Uterus (tissue), 4 donors: ENCODE measurements at places on chromosomes 7 and 10. TPM values are rescaled to one million over a fixed set of nuclear protein-coding genes. Genes with fewer than 3 reads are reported as not detected.

DNA sequence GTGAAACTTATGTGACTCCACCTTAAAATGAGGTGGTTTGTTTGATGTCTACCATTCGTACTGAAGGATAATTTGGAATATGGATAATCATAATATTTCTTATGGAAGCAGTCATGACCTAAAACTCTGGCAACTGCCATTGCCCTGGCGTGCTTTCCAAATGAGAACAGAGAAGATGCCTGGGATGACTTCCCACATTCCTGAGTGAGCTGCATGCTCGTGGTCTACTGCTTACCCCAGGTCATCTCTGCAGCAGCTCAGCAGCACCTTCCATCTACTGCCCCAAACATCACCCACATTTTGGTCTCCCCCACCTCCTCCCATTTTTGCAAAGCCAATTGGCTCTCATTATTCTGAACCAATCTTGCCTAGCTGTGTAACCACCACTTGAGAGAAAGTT lies 40.1 kb downstream of the LYZL1 start:
- DNase-seq: peak; percentile 31

DNA sequence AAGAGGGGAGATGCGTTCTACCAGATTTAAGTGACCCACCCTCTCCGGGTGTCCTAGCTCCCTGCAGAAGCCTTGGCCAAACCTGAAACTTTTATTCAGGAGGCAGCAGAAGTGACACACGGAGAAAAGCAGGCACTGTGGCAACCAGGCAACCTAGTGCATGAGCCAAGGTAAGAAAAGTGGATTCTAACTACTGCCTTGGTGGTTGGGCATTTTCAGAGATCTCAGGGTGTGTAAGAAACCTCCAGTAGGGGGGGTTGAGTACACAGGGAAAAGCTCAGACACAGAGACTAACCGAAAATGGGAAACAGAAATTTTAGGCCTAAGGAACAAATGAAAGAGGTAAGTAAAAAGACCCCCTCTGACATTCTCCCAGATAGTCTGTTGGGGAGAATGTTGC lies 645.7 kb downstream of the ANKRD7 start:
- DNase-seq: no peak

DNA sequence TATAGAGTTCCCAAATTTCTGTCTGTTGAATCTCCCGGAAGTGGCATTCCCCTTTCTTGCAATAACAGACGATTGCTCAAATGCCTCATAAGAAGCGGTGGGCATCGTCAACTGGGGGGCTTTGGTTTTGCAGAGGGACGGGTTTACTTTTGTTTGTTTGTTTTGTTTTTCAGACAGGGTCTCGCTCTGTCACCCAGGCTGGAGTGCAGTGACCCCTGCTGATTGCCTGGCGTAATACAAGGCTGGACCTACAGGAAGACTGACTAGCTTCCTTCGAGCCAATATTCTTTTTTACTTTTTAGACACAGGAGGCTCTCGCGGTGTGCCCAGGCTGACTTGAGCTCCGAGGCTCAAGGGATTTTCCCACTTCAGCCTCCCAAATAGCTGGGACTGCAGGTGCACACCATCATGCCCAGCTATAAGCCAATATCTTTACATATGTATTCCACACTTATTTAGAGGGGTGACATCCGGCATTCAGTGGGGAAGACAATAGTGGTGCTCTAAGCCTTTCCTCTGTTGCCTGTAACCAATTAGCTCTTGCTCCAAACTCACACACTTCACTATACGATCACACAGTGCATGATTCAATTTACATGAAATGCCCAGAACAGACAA lies 58.1 kb downstream of the FHIP2A start:
- no peak for DNase-seq

DNA sequence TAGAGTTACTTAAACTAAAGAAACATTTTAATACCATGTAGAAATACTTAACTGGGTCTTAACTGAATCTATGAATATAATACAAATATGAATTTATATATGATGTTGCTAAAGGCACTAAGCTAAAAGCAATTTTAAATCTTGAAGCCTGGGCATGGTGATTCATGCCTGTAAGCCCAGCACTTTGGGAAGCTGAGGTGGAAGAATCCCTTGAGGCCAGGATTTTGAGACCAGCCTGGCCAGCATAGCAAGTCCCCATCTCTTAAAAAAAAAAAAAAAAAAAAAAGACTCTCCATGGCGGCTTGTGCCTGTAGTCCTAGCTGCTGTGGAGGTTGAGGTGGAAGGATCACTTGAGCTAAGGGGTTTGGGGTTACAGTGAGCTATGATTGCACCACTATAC lies 95.3 kb downstream of the CCSER2 start:
- no peak for DNase-seq

DNA sequence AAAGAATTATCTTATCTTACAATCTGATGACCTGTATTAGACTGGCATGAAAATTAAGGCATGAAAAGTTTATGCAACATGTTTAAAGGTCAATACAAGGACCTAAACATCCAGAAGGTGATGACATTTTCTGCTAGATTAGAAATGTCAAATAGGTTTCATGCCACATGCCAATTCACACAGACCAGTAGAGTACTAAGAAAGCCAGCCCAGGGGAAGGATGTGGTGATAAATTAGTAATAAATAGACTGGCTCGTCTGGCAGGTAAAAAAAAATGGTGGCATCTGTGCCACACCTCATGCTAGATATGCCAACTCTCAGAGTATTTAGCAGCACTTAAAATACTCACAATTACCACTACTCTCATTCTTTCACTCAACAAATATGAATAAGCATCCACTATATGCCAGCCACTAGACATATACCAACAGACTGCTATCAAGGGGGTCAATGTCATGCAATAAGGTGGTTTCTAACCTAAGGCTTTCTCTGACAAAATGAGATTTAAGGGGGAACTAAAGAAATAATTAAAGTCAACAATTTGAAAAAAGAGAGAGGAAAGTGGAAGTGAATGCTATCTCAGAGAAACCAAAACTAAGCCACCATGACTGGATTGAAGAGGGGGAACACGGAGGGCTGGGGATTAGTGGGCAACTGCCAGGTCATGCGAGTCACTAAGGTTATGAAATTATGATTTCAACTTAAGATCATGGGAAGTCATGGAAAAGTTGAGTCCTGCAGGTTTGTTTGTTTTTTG lies 83.5 kb downstream of the SGMS1 start:
- no peak for DNase-seq

- peak; percentile 68 for DNase-seq
Measured at GRCh38 chr10:72274730-72275350, 1.1 kb downstream of the DDIT4 start.

DNA sequence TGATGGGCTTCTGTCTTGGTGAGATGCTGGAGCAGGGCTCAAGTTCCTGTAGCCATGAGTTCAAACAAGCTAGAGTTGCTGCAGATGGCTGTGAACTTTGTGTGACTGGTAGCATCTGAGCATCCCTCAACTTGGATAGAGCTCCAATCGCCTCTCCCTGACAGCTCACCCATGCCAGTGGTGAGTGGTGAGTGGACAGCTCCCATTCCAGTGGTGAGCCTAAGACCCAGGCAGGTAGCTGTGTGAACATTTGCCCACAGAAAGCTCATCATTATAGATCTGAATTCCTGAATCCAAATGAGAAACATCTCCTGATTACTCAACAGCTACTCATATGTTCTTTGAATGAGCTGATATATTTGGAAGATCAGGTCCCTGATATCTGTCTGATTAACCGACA lies 25.3 kb downstream of the STEAP1B start:
- no peak for DNase-seq

DNA sequence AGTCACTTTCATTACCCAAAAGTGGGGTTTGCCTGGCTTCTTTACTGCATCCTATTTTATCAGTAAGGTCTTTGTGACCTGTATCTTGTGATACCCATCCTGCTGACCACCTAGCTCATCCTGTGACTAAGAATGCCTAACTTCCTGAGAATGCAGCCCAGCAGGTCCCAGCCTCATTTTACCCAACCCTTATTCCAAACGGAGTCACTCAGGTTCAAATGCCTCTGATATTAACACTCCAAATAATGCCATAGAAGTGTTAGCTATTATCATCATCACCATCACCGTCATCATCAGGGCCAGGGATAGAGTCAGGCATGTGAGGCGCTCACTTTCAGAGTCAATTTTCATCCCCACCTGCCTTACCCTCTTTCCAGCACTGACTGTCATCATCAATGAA lies 85.5 kb downstream of the SLC16A9 start:
- no peak for DNase-seq

GRCh38 chr7:116948934-116949333 lies 4.4 kb upstream of the ST7 start:
- no peak for DNase-seq

- no peak for DNase-seq
Measured at GRCh38 chr10:76354212-76354738, 922.9 kb downstream of the LRMDA start.

DNA sequence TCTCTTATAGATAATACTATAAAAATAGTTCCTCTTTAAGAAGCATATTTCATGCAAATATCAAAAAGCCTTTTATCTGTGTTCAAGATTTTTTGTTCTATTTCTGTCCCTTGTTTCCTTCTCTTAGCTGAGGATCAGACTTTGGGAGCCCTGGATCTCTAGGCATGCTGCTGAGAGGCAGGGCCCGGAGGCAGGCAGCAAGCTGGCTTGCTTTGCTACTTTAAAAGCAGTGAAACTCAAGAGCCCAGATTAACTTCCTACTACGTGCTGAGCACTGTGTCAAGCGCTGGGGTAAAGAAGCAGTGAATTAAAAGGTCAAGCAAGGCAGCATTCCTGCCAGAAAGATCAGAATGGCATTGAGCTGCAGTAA lies 31.0 kb upstream of the ARID5B start:
- DNase-seq: no peak

DNA sequence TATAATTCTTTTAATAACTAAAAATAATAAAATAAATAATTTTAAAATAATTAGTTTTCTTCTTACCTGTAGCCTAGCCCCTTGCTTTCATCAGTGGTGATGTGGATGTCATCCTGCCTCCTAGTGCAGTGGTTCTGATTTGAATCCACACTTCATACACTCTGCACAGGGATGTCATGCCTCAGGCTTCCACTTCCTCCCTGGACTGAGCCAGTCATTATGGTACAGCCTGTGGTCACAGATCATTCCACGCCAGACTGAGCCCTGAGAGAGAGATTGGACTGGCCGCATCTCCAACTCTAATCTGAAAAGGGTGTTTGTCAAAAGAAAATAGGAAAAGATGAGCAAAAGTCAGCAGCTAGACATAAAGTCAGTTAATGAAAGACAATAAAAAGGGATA lies 436.2 kb upstream of the IGFBP3 start:
- no peak for DNase-seq

GRCh38 chr7:24974026-24974832 lies 5.7 kb downstream of the OSBPL3 start:
- DNase-seq: no peak

DNA sequence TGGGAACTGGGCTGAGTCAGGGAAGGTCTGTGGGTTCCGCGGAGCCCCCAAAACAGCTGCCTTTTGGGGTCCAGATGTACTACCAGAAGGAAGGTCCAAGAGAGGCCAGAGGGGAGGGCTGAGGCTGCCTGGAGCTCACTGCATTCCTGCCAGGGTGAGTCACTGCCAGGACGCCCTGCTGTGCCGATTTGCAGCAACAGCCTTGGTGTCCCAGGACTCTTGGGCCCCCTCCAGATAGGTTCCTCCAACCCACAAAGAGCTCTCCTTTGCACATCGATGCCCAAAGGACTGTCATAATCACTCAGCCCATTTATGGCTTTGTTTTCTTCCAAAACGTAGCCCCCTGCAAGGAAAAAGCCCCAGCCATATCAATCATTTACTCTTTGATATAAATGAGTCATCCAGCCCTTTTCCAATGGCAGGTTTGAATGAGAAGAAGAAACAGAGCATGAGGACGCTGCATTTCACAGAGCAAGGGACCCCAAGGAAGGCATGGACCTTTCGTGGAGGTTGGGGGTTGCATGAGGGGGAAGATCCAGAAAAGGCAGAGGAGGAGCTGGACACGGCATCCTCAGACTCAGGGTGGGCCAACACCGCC lies 32.2 kb upstream of the COL13A1 start:
- no peak for DNase-seq

DNA sequence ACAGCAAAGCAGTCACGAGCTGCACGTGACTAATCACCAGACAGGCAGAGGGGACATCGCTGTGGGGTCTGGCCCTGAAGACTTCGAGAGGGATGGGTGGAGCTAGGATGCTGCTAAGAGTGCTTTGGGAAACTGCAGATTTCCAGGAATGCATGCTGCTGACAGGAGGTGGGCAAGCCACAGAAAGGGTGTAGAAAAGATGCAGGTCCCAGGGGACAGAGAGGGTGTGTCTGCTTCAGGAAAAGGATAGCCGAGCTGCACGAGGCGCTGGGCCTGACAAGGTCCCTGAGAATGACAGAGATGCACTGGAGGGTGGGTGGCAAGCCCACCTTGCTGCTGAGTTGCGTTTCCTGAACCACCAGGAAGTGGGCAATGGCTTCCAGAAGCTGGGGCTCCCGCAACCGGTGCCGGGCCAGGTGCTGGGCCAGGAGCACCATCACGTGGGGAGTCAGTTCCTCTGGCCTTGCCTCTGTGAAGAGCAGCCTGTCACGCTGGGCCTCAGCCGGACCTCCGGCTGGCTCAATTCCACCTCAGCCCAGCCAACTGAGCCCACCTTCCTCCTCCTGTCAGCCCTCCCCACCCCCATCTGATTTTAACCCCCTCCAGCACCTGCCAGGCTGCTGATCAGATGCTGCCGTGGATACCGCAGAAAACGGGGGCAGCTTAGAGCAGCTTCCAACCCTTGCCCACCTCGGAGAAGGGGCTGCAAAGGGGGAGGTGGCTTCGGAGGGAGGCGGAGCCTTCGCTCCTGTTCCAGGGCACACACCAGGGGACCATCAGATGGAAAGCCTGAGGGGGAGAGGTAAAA lies 2.2 kb downstream of the FASTK start:
- no peak for DNase-seq

- no peak for DNase-seq
Measured at GRCh38 chr10:75538144-75538543, 106.7 kb downstream of the LRMDA start.

- DNase-seq: no peak
Measured at GRCh38 chr7:45237788-45238461, 80.3 kb downstream of the RAMP3 start.

- DNase-seq: no peak
Measured at GRCh38 chr10:6748981-6749635, 169.0 kb upstream of the PRKCQ start.

GRCh38 chr10:78179886-78180705 lies 146.4 kb downstream of the RPS24 start:
- no peak for DNase-seq

SFRP4 gene
- total RNA-seq: 107 TPM

NSUN6 gene
- 23.2 TPM for total RNA-seq

PPP1R17 gene
- not detected for total RNA-seq

CSGALNACT2 gene
- total RNA-seq: 43.7 TPM

CYP3A5 gene
- total RNA-seq: 0.51 TPM

ABCB1 gene
- 50.1 TPM for total RNA-seq

CYP2C19 gene
- total RNA-seq: not detected

OR6B1 gene
- not detected for total RNA-seq
